Lung (tissue), 17 donors: ENCODE measurements at places on chromosomes 2 and 18. TPM values are rescaled to one million over a fixed set of nuclear protein-coding genes. Genes with fewer than 3 reads are reported as not detected.

DNA sequence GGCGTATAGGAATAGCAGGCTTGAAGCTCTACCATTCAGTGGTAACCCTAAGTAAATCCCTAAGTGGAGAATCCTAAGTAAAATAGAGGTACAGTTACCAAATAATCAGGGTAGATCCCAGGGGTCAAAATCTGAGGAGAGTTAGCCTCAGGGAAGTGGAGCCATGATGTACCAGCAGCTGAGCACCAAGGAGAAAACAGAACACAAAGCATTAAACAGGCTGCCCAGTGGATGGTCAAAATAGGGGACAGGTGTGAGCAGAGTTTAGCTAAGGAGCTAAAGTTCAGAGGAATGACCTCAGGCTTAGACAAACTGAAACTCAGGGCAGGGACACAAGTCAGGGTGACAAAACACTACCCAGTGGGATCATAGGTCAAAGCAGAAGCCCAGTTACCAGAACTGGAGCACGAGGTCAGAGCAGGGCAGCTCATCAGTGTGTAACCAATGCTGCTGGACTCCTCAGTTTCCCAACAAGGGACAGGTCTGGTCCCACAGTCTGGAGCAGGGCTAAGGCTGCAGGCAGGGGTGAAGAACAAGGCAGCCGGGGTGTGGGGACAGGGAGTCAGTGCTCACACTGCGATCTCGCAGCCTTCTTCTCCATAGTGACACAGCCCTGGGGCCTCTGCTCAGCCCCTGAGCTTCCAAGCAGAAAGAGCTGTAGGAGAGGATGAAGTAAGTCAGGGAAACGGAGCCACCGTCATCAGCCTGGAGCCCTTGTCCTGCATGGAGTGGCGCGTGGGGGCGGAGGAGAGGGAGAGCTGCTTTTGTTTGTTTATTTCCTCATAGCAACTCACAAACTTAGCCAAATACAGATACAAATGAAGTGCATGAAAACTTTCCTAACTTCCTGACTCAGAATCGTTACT is 264.0 kb downstream of the MREG start:
- H3K27me3 ChIP-seq = no peaks in the 10 kb centered on the region
- DNase-seq = peak; percentile 95
- H3K36me3 ChIP-seq = no peaks in the 10 kb centered on the region
- peaks cover 29% of the 10 kb centered on the region for H3K4me1 ChIP-seq

GRCh38 chr2:233362742-233363141 is 8.4 kb downstream of the DGKD start:
- no peaks in the 10 kb centered on the region for H3K4me1 ChIP-seq
- H3K27ac ChIP-seq = no peak overlapping the region
- peaks cover 6% of the 10 kb centered on the region for H3K36me3 ChIP-seq
- H3K4me3 ChIP-seq = no peak overlapping the region

DNA sequence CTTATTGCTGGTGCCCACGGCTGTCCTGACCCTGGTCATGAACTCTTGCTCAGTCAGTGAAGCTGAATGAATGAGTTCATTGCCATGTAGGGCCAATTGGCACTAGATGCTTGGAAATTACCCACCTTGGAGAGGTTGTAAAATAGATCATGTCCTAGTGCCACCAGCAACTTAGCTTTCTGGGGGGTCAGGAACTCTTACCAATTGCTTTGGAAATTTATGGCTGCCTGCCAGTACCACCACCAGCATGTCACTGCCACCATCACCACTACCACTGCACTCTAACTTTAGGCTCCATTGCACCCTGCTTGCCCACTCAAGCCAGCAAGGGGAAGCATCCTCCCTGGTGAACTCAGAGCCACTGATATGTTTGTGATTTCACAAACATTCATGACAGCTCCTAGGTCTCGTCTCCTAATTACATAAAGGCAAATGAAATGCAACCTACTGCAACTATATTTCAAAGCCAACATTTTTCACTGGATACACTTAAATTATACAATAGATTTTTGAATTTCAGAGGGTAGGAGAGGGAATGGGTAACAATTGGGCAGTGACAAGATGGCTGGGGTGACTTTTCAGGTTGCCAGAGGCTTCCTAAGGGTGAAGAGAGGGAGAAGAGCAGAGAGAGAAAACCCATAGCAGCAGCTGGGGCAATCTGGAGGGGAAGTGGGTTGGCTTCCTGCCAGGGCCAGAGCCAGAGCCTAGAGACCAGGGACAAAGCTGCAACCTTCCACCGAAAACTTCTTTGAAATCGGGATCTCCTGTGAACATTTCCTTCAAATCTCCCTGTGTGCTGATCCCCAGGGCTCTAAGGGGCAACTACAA is 3.5 kb upstream of the EMILIN1 start:
- H3K36me3 ChIP-seq = no peaks in the 10 kb centered on the region
- no peaks in the 10 kb centered on the region for H3K27me3 ChIP-seq
- H3K4me3 ChIP-seq = no peak overlapping the region
- peaks cover 7% of the 10 kb centered on the region for H3K4me1 ChIP-seq
- DNase-seq = peak; percentile 88

DNA sequence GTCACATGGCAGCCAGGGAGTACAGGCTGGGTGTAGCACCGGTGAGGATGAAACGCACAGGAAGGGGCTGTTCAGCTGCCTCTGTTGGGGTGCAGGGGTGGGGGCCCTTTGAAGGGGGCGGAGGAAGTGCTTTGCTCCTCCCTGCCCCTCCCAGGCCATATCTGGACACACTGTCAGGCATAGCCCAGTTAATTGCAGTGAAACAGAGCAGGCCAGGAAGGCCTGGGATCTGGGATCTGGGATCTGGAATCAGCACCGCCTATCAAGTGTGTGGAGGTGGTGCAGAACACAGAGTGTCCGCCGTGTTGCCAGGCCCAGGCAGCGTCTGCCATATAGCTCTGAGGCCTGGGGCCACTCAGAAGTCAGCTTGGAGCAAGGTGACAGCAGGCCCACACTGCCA is 119.3 kb upstream of the MSH2 start:
- peaks cover 3% of the 10 kb centered on the region for H3K4me1 ChIP-seq
- H3K27ac ChIP-seq = no peak overlapping the region
- H3K27me3 ChIP-seq = no peaks in the 10 kb centered on the region
- no peaks in the 10 kb centered on the region for H3K36me3 ChIP-seq
- no peak for DNase-seq
- H3K4me3 ChIP-seq = no peak overlapping the region

DNA sequence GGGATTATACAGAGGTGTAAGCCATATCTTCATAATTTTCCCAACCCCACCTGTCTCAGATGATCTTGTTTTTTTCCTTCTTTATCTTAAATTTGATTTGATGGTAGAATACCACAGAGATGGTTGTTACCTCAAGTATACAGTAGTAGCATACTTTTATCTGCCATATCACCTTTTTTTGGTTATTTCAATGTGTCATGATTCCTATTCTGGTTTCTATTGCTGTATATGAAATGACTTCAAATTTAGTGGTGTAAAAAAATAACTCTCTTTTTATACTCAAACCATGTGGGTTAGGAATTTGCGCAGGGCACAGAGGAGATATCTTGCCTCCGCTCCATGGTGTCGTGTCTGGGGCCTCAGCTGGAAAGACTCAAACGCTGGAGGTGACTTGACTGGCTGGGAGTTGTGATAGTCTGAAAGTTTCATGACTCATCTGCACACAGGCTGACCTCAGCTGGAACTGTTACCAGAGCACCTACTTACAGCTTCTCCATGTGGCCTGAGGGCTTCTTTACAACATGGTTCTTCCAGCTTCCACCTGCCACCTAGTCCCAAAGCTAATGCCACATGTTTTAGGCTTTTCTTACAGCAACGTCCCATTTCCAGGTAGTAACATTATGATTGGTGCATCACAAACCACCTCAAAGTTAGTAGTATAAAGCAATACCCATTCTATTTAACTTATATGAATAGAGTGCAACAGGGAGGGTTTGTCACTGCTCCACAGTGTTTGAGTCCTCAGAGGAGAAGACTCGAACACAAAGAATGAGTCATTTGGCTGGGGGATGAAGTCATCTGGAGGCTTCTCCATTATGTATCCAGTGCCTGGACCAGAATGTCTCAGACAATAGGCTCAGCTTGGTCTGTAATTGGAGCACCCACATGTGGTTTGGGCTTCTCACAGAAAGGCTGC is 82.3 kb upstream of the XPO1 start:
- H3K4me1 ChIP-seq = no peaks in the 10 kb centered on the region
- no peaks in the 10 kb centered on the region for H3K36me3 ChIP-seq
- no peak overlapping the region for H3K4me3 ChIP-seq
- DNase-seq = no peak
- no peaks in the 10 kb centered on the region for H3K27me3 ChIP-seq

DNA sequence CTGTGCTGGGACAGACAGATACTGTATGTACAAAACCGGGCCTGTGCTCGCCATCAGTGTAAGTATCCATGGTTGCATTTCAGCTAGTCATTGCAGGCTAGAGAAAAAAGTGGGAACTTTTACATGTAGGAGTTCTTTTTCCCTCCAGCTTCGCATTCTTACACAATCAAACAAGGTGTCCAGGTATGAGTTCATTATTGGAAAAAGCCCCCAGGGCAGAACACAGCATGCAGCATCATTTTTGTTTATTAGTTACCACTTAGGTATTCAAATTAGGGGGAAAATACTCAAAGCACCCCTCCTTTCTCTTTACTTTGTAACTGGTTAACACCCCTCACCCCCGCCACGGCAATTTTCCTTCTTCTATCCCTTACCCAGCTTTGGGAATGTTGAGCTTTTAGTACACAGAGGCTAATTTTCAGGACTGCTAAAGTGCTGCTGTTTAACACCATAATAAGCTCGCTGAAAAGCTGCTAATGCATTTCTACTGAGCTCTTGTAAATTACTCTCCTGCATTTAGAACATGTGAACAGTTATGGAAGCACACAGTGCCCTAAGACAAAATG is 13.6 kb downstream of the UPP2 start:
- H3K4me3 ChIP-seq = no peak overlapping the region
- H3K27ac ChIP-seq = no peak overlapping the region
- DNase-seq = no peak
- H3K36me3 ChIP-seq = no peaks in the 10 kb centered on the region
- peaks cover 2% of the 10 kb centered on the region for H3K4me1 ChIP-seq

GRCh38 chr18:22233266-22233665 is 63.9 kb downstream of the GATA6 start:
- H3K4me3 ChIP-seq = no peak overlapping the region
- H3K27me3 ChIP-seq = no peaks in the 10 kb centered on the region
- no peaks in the 10 kb centered on the region for H3K4me1 ChIP-seq
- no peaks in the 10 kb centered on the region for H3K36me3 ChIP-seq
- H3K27ac ChIP-seq = no peak overlapping the region

The CDKL4 gene
- 1.5 TPM for total RNA-seq

The EVX2 gene
- total RNA-seq = not detected

The SERPINB3 gene
- 0.43 TPM for total RNA-seq

The SOCS6 gene
- 21.4 TPM for total RNA-seq

The BIRC6 gene
- 80.7 TPM for total RNA-seq
